GM04503 (cell line): ENCODE measurements at places on chromosomes 2 and 18.

- DNase-seq: no peak
These were observed 332.3 kb downstream of the CLIP4 start for GRCh38 chr2:29447513-29447912.

- no peak for DNase-seq
These were observed 45.7 kb upstream of the ACAA2 start for GRCh38 chr18:49859021-49859359.

DNA sequence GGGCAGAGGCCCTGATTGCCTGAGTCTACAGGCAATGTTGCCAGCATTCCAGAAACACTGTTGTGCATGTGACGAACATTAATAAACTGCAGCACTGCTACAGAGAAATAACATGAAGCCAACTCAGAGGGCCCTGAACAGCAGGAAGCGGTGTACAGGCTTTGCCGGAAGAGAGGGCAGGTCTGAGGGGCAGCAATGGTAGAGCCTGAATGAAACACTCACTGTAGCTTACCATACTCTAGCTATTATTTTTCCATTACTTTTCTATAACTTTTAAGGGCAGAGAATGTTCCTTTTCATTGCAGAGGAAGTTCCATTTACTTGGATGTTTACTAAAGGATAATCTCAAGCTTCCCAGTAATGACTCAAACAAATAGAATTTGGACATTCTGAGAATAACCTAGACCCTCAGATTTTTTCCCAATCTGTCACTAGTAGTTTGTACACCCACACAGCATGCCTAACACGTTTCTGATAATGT lies 150.4 kb downstream of the MTX2 start:
- DNase-seq: peak; percentile 47

GRCh38 chr2:5285061-5285460 lies 407.1 kb upstream of the SOX11 start:
- no peak for DNase-seq

GRCh38 chr2:26223018-26223417 lies 21.4 kb downstream of the HADHA start:
- no peak for DNase-seq
